Upper lobe of right lung (tissue), 1 donor: ENCODE measurements at places on chromosomes 4 and X. TPM values are rescaled to one million over a fixed set of nuclear protein-coding genes. Genes with fewer than 3 reads are reported as not detected.

The UGT2B7 gene
- total RNA-seq: 0.96 TPM

The PHOX2B gene
- not detected for total RNA-seq

GRCh38 chr4:38688676-38689355, 24.8 kb downstream of the KLF3 start:
- no peak for DNase-seq
- peaks cover 58% of the 10 kb centered on the region for H3K36me3 ChIP-seq
- H3K4me3 ChIP-seq: no peak overlapping the region
- H3K4me1 ChIP-seq: peaks cover 30% of the 10 kb centered on the region

- H3K27me3 ChIP-seq: no peaks in the 10 kb centered on the region
- no peaks in the 10 kb centered on the region for H3K4me1 ChIP-seq
- H3K27ac ChIP-seq: no peak overlapping the region
- H3K4me3 ChIP-seq: no peak overlapping the region
These were observed 21.5 kb downstream of the CXCL8 start for GRCh38 chr4:73761856-73762255.

- H3K4me1 ChIP-seq: no peaks in the 10 kb centered on the region
- H3K36me3 ChIP-seq: no peaks in the 10 kb centered on the region
- no peak overlapping the region for H3K27ac ChIP-seq
These were observed 139.9 kb upstream of the OTUD4 start for GRCh38 chr4:145320294-145320693.

The CFP gene
- total RNA-seq: 14.9 TPM

GRCh38 chr4:173591760-173592159, 61.7 kb upstream of the HAND2 start:
- no peaks in the 10 kb centered on the region for H3K36me3 ChIP-seq
- H3K27me3 ChIP-seq: peaks cover 4% of the 10 kb centered on the region
- no peak overlapping the region for H3K27ac ChIP-seq
- no peak overlapping the region for H3K4me3 ChIP-seq
- DNase-seq: no peak

DNA sequence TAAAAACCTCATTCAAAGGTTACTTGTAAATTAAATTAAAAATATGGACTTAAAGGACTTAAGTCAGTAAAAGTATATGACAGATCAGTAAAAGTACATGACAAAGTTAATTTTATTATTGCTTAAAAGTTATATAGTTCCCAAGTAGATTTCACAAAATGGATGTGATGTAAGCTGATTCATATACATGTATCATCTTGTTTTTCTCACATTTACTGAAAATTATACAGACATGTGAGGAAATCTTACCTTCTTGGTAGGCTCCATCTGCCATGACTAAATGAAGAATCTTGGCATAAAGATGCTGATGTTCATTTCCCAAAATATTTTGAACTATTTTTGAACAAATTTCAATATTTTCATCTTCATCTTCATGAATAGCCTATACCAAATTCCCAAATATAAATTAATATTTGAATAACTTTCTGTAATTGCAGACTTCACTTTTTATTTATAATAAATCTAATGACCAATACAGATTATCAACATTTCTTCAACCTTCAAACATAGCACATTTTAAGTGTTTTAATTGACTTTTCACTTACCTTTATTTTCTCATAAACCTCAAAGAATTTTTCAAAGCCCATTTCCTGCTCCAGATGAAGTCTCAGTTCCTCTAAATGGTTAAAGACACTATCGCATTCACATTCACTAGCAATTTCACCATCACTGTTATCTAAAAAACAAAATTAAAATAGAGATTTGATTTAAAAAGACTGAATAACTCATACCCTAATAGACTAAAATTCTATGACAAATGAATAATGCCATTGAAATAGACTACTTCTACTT, 129.4 kb upstream of the SH3RF1 start:
- no peak for DNase-seq
- H3K27ac ChIP-seq: no peak overlapping the region
- H3K27me3 ChIP-seq: no peaks in the 10 kb centered on the region
- no peaks in the 10 kb centered on the region for H3K36me3 ChIP-seq
- H3K4me1 ChIP-seq: peaks cover 8% of the 10 kb centered on the region

- DNase-seq: no peak
- H3K4me3 ChIP-seq: no peak overlapping the region
- H3K27me3 ChIP-seq: no peaks in the 10 kb centered on the region
- H3K36me3 ChIP-seq: no peaks in the 10 kb centered on the region
These were observed 234.5 kb downstream of the RBMX2 start for GRCh38 chrX:130636277-130636676.

GRCh38 chr4:94488670-94489069, 36.9 kb downstream of the PDLIM5 start:
- H3K27ac ChIP-seq: no peak overlapping the region
- no peak for DNase-seq
- peaks cover 3% of the 10 kb centered on the region for H3K4me1 ChIP-seq
- H3K27me3 ChIP-seq: no peaks in the 10 kb centered on the region

GRCh38 chrX:153626863-153627674, 19.9 kb upstream of the DUSP9 start:
- DNase-seq: no peak
- no peak overlapping the region for H3K27ac ChIP-seq
- H3K36me3 ChIP-seq: no peaks in the 10 kb centered on the region
- no peaks in the 10 kb centered on the region for H3K27me3 ChIP-seq

- H3K4me1 ChIP-seq: no peaks in the 10 kb centered on the region
- no peak for DNase-seq
- H3K27ac ChIP-seq: no peak overlapping the region
- H3K36me3 ChIP-seq: no peaks in the 10 kb centered on the region
These were observed 107.8 kb downstream of the ANK2 start for GRCh38 chr4:113157086-113157857.

GRCh38 chrX:105266456-105266855, 46.0 kb upstream of the TEX13A start:
- H3K4me3 ChIP-seq: no peak overlapping the region
- H3K36me3 ChIP-seq: no peaks in the 10 kb centered on the region
- no peak overlapping the region for H3K27ac ChIP-seq
- H3K4me1 ChIP-seq: no peaks in the 10 kb centered on the region

DNA sequence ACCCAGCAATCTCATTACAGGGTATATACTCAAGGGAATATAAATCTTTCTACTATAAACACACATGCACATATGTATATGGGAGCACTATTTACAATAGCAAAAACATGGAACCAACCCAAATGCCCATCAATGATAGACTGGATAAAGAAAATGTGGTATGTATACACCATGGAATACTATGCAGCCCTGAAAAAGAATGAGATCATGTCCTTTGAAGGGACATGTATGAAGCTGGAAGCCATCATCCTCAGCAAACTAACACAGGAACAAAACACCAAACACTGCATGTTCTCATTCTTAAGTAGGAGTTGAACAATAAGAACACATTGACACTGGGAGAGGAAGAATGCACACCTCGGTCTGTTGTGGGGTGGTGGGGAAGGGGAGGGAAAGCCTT, 80.6 kb upstream of the TBX22 start:
- H3K27ac ChIP-seq: no peak overlapping the region
- H3K27me3 ChIP-seq: no peaks in the 10 kb centered on the region
- H3K36me3 ChIP-seq: no peaks in the 10 kb centered on the region

The TRAM1L1 gene
- 0.96 TPM for total RNA-seq

The SPARCL1 gene
- 369 TPM for total RNA-seq

- H3K27me3 ChIP-seq: no peaks in the 10 kb centered on the region
- H3K36me3 ChIP-seq: no peaks in the 10 kb centered on the region
These were observed 334.7 kb downstream of the PPP1R2C start for GRCh38 chrX:42443267-42443666.

DNA sequence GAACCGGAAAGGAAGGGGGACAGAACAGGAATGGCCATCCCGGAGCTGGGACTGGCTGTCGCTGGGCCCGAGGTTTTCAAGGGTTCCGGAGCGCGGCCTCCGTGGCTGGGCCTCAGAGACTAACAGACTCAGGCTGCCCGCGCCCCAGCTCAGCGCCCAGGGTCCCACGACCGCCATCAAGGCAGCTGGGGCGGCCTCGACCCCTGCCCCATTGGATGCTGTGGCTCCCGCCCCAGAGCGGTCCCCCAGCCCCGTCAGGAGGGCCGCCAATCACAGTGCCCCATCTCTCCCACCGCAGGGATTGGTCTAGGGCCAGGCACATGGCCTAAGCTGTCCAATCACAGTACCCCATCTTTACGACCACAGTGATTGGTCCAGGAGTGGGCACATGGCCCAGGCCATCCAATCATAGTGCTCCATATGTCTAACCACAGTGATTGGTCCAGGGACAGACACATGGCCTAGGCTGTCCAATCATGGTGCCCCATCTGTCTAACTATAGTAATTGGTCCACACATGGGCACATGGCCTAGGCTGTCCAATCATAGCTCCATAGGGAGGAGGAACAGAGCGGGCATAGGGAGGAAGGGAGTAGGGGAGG, 105.3 kb upstream of the NKX1-1 start:
- H3K4me1 ChIP-seq: no peaks in the 10 kb centered on the region
- H3K27ac ChIP-seq: no peak overlapping the region
- H3K4me3 ChIP-seq: no peak overlapping the region
- H3K27me3 ChIP-seq: peaks cover 37% of the 10 kb centered on the region
- no peaks in the 10 kb centered on the region for H3K36me3 ChIP-seq

DNA sequence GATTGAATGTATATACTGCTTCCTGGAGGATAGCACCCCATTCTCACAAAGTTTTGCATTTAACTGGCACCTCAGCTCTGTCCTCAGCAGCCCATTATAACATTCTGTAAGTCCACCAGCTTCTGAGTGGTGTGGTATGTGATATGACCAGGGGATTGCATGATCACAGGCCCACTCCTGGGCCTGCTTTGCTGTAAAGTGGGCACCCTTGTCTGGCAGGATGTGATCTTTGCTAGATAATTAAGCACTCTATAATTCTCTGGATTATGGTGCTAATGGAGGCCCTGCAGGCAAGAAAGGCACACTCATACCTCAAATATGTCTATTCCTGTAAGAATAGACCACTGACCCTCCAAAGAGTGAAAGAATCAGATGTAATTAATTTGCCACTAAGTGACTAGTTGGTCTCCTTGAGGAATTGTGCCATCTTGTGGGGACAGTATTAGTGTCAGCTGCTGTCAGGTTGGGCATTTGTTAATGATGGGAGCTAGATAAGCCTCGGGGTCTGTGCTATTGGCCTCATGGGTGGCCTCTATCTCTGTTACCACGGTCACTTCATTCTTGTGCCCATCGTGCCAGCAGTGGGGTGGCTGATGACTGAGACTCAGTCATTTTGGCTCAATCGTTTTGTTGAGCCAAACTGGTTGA, 2.2 kb upstream of the CFI start:
- no peak overlapping the region for H3K27ac ChIP-seq
- no peaks in the 10 kb centered on the region for H3K36me3 ChIP-seq
- H3K4me1 ChIP-seq: peaks cover 5% of the 10 kb centered on the region
- no peaks in the 10 kb centered on the region for H3K27me3 ChIP-seq

DNA sequence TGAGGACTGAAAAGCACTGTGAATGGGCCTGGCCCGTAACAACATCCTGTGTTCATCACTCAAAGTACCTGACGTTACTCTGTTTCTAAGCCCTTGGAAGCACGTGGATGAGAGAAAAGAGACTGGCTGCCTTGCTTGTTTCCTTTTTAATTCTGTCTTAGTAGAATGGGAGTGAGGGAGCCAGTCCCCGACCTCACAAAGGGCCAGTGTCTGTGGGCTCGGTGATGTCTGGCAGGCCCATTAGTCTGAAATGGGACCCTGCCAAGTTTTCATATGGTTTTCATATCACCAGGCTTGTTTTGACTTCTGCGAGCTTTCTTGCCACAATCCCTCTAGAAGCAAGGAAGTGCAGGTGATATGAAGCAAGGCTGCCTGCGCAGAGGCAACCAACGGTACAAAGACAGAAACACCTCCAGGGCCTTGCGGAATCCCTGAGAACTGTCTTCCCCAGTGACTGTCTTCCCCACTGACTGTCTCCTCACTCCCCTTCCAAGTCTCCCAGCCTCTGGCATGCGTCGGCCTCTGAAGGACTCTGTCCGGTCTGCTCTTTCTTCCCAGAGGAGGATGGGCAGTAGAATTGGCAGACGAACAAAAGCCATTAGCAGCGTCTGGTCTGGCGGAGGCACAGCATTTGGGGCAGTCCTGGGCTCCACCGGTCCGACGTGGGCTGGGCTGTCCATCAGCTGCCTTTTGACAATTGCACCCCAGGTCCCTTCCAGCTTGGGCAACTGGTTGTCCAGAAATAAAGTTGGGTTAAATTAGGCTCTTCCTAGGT, 20.2 kb upstream of the RASL11B start:
- no peaks in the 10 kb centered on the region for H3K27me3 ChIP-seq
- H3K36me3 ChIP-seq: no peaks in the 10 kb centered on the region
- H3K4me3 ChIP-seq: no peak overlapping the region
- no peak for DNase-seq
- H3K4me1 ChIP-seq: no peaks in the 10 kb centered on the region

GRCh38 chrX:153723351-153724251, 586 bp downstream of the BCAP31 start:
- peaks cover 27% of the 10 kb centered on the region for H3K4me1 ChIP-seq
- H3K27me3 ChIP-seq: no peaks in the 10 kb centered on the region
- peaks cover 24% of the 10 kb centered on the region for H3K36me3 ChIP-seq
- peak overlapping the region; percentile 85 for H3K27ac ChIP-seq
- H3K4me3 ChIP-seq: peak overlapping the region; percentile 68

DNA sequence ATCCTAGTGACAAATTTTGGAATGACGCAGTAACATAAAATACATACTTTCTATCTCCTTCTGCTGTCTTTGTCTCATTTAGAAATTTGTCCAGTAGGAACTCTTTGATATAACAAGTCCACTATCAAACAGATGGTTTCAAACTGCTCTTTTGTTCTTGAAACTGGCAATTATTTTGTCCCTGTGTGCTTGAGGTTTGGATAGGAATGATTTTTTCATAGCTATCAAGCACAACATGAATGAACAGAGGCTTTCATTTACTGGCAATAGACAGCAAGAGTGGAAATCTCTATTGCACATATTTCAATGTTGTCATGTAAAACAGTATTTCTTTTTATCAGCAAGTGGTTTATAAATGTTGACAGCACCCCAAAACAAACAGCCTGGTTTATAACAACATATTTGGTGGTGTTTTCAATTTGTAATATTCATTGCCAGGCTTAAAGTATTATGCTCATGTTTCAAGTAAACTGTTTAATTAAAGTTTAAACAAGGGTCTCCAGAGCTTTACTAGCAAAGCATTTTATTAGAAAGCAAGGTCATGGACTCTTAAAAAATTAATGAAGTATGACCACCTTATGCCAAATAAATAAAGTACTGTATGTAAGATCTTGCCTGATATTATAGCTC, 60.0 kb downstream of the TIGD2 start:
- no peaks in the 10 kb centered on the region for H3K36me3 ChIP-seq
- no peak overlapping the region for H3K4me3 ChIP-seq
- H3K27me3 ChIP-seq: no peaks in the 10 kb centered on the region
- H3K4me1 ChIP-seq: no peaks in the 10 kb centered on the region

The CLDN2 gene
- 0.61 TPM for total RNA-seq
